CD8-positive, alpha-beta memory T cell (primary cell): ENCODE measurements at places on chromosomes 5 and 9. TPM values are rescaled to one million over a fixed set of nuclear protein-coding genes. Genes with fewer than 3 reads are reported as not detected.

Gene IFNB1
- total RNA-seq = not detected

Gene PCDHGB3
- 0.28 TPM for total RNA-seq

Gene EGFLAM
- total RNA-seq = not detected

Gene SH3TC2
- total RNA-seq = not detected

Gene TAF1L
- not detected for total RNA-seq
